ENCODE measurements at places on chromosomes 6 and 20.

GRCh38 chr6:109875973-109876372 is 102.1 kb upstream of the GPR6 start:
- DNase-seq = no peak

- no peak for DNase-seq
Observed at GRCh38 chr6:143408151-143408786, 42.2 kb downstream of the ADAT2 start.

GRCh38 chr6:6331393-6331792 is 10.9 kb upstream of the F13A1 start:
- no peak for DNase-seq

DNA sequence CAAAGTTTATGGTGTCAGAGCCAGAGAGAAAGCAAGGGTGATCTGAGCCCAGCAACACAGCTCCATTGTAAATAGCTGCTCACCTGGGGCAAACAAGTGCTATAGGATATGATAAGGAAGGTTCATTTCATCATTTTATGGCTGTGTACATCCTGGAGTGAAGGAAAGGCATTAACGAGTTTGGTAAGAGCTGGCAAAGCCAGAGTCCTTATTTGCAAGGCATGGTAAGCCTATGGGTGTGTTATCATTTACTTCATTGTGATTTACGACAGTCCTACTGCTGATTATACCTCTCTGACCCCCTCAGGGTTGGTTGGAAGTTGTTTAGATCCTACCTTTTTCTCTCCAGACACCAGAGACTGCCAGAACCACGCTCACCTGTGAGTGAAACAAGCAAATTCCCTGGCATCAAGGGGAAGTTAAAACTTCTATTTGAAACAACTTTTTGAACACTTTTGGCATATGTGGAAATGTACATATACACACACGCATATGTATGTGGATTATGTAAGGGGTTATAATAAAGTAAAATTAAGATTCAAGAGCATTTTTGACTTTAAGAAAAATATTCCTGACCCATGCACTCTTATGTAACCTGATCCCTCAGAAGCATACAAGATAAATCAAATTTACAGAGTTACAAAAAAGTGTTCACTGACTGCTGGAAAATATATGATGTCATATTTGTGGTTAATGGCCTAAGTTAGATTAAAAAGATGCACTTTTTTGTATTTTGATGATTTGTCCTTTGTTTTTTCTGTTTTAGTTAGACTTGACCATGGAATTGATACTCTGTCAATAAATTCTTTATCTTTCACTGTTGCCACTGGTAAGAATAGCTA is 40.4 kb upstream of the EDN1 start:
- no peak for DNase-seq

DNA sequence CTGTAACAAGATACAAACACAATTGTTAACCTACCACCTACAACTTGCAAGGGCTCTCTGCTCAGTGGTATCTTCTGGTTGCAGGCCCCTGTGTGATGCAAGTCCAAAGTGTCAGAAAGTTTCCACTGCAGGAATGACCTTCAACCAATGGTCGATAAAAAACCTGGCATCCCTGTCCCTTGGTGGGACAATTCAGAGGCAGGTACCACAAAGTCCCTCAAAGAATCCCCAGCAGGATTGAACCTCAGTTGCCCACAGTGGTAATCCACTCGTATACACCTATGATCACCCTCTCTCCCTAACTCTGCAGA is 15.9 kb downstream of the GLO1 start:
- no peak for DNase-seq

GRCh38 chr6:29702519-29703103 is 20.6 kb upstream of the HLA-F start:
- DNase-seq = no peak

GRCh38 chr6:20830576-20830975 is 296.3 kb downstream of the CDKAL1 start:
- DNase-seq = no peak

GRCh38 chr6:119443993-119444641 is 94.6 kb upstream of the MAN1A1 start:
- DNase-seq = no peak

DNA sequence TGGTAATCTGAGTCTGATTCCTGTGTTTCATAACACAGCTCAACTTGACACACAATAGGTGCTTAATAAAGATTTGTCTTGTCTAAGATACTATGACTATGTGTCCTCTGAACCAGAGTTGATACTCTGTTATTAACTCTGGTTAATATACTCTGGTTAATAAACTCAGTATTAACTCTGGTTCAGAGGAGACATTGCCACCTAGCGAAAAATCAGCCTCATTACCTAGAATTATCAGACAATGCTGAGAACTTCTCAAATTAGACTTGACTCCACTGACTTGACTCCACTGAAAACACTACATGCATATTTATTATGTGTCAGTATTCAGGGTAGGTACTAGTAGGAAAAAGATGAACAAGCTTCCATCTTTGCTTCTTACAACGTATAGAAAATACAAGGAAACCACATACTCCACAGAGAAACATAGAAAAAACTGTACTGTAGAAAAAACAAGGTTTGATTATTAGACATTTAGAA is 73.9 kb downstream of the AHI1 start:
- no peak for DNase-seq

GRCh38 chr20:910132-910869 is 5.8 kb downstream of the ANGPT4 start:
- no peak for DNase-seq

GRCh38 chr6:126127659-126128058 is 141.3 kb downstream of the TRMT11 start:
- DNase-seq = no peak

GRCh38 chr6:55836481-55836880 is 38.9 kb downstream of the BMP5 start:
- DNase-seq = no peak

DNA sequence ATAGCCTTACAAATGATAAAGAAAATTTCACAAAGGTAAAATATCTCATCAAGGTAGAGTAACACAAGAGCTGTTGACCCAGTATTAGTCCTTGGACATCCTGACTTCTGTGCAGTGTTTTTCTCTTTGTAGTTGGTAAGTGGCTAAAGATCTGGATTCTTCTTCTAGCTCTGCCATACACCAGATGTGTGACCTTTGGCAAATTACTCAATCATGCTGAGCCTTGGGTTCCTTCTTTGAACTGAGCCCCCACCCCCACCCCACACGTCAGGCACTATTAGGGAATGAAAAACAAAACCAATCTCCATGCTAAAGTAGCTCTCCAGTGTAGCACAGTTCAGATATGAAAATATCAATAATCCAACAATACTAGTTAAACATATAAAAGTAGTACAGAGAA is 15.1 kb upstream of the TRIM39 start:
- DNase-seq = no peak

GRCh38 chr20:42138729-42139128 is 520.6 kb upstream of the CHD6 start:
- DNase-seq = no peak

GRCh38 chr6:113281014-113281413 is 576.1 kb upstream of the MARCKS start:
- DNase-seq = no peak

DNA sequence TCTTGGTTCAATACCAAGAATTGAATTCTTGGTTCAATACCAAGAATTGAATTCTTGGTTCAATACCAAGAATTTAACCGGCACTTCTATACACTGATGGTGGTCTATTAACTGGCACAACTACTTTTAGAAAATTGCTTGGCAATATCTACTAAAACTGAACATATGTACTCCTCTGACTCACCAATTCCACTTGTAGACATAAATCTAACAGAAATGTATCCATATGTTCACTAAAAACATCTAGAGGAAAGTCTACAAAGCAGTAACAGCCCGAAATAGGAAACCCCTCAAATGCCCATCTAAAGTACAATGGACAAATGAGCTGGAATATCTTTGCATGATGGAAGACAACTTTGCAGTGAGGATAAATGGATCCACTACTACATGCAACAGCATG is 71.9 kb downstream of the KIF16B start:
- DNase-seq = no peak

DNA sequence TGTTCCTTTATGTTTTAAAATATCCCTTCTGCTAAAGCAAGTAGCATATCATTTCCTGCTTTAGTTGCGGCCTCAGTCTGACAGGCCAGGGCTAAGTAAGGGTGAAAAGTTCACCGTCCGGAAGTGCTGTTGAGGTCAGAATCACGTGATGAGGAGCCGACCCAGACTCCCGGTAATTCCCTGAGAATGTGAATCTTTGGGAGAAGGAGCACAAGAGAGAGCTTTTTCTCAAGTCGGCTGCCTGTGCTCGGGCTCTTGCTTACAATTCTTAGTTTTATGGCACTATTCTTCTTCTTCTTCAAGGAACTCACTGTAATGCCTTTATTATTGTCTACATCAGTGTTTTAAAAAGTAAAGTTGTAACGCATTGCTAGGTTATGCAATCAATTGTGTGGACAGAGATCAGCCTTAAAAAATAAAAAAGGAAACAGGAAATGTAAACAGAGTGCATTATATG is 309.3 kb downstream of the PRL start:
- DNase-seq = peak; percentile 1

DNA sequence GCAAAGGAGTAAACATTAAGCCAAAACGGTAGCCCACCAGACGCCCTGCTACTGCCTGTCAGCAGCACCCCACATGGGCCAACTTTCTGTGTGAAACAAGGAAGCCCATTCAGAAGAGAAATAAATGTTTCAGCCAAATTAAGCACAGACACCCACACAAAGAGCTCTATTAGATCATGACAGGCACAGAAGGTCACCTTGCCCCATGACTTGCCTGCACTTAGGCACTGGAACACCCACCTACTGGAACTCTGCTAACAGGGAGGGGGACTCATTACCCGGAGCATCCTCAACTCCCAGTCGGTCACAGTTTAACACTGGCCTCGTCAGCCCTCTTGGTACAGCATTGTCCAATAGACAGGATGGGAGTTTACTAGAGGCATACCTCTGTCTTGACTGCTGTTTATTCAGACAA is 31.8 kb downstream of the GFOD1 start:
- no peak for DNase-seq

DNA sequence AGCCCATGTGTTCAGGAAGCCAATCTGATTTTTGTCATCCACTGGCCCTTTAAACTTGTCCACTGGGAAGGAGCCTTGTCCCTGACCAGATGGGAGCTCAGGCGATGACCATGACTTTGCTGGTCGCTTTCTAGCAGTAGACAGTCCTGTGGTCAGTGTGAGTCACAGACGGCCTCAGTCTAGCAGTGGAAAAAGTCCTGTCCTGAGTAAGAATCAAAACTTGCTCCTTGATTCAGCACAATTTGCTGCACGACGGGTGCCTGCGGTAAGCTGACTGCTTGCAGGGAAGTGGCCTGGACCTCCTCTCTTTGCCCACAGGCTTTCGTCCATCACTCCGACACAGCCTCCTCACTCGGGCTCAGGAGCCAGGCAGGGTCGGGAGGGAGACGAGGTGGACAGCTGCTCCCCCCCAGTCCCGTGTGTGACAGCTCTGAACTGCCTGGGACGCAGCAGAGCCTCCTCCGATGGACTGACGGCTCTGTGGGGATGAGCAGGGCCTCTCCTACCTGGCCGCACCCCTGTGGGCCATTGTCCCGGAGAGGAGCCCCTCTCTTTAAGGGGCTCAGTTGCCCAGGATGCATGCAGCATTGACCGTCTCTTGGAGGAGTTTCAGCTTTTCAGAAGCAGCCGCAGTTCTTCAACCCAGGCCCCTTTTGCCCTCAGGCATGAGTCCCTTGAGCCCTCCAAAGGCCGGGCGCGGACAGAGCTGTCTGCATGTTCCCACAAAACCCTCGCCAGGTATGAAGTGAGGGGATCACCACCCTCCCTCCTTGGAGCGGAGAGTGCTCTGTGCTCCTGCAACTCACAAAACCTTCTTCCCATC is 209.2 kb downstream of the ANKRD60 start:
- no peak for DNase-seq

DNA sequence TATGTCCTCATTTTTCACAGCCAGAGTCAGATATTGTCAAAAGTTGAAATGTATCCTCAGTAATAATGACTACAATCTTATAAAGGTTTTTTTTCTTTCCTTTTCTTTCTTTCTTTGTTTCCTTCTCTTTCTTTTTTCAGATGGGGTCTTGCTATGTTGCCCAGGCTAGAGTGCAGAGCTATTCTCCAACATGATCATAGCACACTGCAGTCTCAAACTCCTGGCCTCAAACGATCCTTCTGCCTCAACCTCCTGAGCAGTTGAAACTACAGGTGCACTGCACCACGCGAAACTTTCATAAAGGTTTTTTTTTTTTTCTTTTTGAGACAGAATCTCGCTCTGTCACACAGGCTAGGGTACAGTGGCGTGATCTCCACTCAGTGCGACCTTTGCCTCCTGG is 31.1 kb upstream of the FOXA2 start:
- DNase-seq = no peak

DNA sequence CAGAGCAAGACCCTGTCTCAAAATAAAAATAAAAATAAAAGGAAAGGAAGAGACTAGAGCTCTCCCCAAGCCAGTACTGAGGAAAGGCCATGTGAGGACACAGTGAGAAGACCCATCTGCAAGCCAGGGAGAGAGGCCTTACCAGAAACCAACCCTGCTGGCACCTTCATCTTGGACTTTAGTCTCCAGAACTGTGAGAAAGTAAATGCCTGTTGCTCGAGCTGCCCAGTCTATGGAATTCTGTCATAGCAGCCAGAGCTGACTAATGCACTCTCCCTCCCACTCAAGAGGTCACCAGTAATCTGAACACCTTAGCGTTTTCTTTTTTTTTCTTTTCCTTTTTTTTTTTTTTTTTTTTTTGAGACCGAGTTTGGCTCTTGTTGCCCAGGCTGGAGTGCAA is 7.3 kb upstream of the PRPH2 start:
- DNase-seq = no peak

DNA sequence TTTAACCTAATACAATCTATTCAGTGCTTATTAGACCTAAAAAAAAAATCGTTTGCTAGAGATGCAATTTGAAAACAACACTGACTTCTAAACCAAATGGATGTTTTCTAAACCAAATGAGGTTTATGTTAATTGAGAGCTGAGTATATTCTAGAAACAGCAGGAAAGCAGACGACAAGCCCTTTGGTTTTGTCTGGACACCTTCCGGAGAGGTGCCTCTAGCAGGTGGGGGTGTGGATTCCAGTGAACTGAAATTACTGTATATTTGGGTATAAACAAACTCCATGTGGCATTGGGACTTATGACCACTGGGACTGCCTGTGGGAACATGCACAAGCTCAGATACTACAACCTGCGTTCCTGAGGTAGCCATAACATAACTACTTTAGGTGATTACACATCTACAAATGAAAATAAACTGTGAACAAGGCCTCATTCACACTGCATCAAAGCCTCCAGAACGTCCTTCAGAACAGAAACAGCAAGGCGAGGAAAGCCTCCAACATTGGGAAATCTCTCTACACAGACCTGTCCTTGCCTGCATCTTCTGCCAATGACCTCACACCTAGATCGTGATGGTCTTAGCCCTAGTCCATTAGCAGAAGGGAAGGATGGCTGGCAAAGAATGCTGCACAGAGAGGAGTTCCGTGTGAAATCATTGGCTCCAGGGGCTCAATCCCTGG is 206.8 kb upstream of the FOXQ1 start:
- no peak for DNase-seq

DNA sequence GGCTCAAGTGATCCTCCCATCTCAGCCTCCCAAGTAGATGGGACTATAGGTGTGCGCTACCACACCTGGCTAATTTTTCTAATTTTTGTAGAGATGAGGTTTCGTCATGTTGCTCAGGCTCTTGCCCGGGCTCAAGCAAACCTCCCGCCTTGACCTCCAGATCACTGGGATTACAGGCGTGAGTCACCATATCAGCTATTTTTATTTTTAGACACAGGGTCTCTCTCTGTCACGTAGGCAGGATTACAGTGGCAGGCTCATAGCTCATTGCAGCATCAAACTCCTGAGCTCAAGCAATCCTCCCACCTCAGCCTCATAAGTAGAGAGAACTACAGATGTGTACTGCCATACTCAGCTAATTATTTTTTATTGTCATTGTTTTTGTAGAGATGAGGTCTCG is 41.7 kb downstream of the SLC23A2 start:
- no peak for DNase-seq

All from esophagus squamous epithelium (tissue), 5 donors.